ENCODE measurements at places on chromosomes 7 and 10.

DNA sequence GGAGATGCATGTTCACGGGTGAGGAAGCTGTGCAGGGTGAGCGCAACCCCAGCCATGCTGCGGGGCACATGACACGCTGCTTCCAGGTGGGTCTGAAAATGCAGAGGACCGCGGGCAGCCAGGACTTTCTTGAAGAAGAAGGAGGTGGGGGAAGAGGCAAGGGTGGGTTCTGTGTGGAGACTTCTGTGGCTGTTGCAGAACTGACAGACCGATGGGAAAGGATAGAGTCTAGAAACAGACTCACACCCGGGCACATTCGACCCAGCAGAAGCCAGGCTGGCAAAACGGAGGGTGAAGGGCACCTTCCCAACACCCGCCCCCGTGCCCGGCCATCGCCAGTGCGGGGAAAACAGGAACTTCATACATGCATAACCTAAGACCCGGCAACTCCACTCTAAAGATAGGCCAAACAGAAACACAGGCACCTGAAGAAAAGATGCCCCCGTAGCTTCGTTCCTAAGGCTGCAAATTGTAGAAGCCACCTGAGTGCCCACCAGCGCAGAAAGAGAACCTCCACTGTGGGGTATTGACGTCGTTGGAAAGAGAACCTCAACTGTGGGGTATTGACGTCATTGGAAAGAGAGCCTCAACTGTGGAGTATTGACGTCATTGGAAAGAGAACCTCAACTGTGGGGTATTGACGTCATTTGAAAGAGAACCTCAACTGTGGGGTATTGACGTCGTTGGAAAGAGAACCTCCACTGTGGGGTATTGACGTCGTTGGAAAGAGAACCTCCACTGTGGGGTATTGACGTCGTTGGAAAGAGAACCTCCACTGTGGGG, 4.8 kb upstream of the KNDC1 start:
- DNase-seq: no peak

GRCh38 chr7:21051865-21052264, 265.2 kb upstream of the SP8 start:
- no peak for DNase-seq

GRCh38 chr10:93392121-93392520, 90.0 kb downstream of the MYOF start:
- DNase-seq: no peak

GRCh38 chr10:132925071-132925561, 17.3 kb downstream of the CFAP46 start:
- no peak for DNase-seq

- no peak for DNase-seq
Measured at GRCh38 chr10:11086177-11086840, 68.6 kb downstream of the CELF2 start.

DNA sequence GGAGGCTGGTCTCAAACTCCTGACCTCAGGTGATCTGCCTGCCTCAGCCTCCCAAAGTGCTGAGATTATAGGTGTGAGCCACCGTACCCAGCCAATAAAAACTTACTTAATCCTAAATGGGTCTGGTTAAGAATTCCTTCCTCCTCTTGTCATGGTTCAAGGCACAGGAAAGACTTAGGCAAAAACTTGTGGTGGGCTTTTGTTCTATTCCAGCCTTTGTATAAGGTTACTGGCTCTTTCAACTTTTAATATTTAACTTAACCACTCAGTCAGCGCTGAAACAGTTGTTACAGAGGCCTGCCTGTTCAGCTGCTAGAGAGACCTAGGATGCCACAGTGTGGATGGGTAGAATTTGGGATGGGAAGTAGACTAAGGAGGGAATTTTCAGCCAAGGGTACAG, 28.1 kb upstream of the GARS1 start:
- DNase-seq: no peak

GRCh38 chr10:86699541-86699940, 31.2 kb downstream of the LDB3 start:
- DNase-seq: no peak

DNA sequence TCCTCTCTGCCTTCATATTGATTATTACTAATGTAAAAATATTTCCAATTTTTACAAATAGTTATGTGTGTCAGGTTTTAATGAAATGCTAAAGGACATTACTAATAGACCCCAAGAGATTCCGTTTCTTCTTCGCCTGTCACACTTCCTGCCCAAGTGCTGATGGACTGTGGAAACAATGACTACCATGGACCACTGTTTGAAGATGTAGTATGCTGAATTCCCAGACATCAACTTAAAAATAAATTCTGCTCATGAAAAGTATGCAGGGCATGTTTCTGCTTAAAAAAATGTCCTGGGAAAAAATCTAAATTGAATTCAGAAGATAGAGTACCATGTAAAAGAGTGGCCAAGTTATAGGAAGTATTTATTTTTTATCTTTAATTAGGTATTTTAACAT, 52.1 kb downstream of the ST7 start:
- DNase-seq: no peak

GRCh38 chr7:98879198-98879978, 1.1 kb downstream of the TRRAP start:
- DNase-seq: no peak

GRCh38 chr10:60186315-60187071, 203.2 kb downstream of the ANK3 start:
- DNase-seq: peak; percentile 69

- DNase-seq: no peak
Measured at GRCh38 chr10:101965075-101965765, 90.8 kb downstream of the ARMH3 start.

- no peak for DNase-seq
Measured at GRCh38 chr7:4787947-4788626, 12.7 kb downstream of the AP5Z1 start.

DNA sequence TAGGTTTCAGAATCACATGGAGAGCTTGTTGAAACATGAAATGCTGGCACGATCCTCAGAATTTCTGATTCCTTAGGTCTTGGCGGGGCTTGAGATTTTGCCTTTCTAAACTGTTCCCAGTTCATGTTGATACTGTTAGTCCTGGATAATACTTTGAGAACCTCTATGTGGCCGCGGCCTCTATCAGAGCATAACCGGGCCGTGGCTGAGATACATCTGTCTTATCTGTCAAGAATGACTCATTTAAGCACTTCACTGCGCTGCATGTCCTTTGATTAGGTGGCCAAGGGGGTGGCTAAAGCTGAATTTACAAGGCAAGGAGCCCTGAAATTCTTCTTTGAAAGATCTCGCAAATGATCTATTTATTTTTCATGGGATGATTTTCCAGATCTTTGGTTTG, 66.9 kb downstream of the GALNT17 start:
- DNase-seq: no peak

GRCh38 chr10:71708301-71708703, 11.3 kb downstream of the C10orf105 start:
- peak; percentile 79 for DNase-seq

GRCh38 chr7:80876894-80877414, 41.9 kb downstream of the SEMA3C start:
- no peak for DNase-seq

- no peak for DNase-seq
Measured at GRCh38 chr10:22319547-22319979, 1.3 kb upstream of the BMI1 start.

- no peak for DNase-seq
Measured at GRCh38 chr10:85786401-85786899, 580.1 kb downstream of the GRID1 start.

GRCh38 chr10:80290474-80291220, 1.2 kb upstream of the MAT1A start:
- no peak for DNase-seq

- DNase-seq: no peak
Measured at GRCh38 chr10:1214071-1214675, 158.0 kb downstream of the WDR37 start.

DNA sequence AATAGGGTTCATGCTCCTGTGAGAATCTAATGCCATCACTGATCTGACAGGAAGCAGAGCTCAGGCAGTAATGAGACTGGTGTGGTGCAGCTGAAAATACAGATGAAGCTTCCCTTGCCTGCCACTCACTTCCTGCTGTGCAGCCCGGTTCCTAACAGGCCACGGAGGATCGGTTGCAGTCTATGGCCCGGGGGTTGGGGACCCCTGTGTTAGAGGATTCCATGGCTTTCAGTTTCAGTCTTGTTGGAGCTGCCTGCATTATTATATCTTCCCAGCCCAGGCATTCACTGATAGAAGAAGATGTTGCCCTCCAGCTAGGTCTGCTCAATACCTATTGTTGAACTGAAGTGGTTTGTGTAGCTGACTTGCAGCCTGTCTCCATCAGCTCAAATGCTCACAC, 1298.8 kb downstream of the TYW1 start:
- DNase-seq: no peak

DNA sequence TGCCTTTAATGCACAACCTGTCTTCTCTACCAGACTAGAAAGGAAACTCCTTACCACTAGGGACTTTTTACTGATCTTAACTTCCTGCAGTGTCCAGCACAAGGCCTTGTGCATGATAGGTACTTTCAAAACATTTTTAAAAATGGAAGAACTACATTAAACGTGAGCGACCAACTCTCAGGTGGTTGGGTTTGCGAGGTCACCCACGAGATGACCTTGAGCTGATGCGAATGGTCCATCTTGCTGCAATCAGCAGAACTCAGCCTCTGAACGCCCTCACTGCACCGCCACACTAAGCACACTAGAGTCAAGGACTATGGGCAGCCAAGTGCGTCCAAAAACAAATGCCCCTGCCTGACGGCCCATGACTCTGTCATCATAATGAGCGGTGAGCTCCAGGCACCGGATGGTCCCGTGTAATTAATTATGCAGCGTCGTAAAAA, 34.9 kb upstream of the PTF1A start:
- no peak for DNase-seq

DNA sequence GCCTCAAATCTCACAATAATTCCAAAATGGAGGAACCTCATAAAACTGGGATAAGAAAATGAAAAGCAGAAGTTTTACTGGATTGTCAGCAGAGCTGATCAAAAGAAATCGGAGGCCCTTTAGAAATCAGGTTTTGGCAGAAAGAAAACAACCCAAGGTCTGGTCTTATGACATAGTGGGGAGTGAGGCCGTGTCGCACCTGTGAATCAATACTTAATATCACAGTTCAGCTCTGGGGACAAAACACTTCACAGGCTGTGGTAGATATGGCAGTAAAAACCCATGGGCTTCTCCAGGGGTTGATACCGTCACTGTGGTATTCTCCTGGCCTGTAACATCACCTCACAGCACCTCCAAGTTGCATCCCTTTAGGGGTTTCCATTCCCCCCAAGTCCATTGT, 6.5 kb upstream of the MALSU1 start:
- DNase-seq: no peak

- no peak for DNase-seq
Measured at GRCh38 chr10:11208908-11209829, 191.5 kb downstream of the CELF2 start.

DNA sequence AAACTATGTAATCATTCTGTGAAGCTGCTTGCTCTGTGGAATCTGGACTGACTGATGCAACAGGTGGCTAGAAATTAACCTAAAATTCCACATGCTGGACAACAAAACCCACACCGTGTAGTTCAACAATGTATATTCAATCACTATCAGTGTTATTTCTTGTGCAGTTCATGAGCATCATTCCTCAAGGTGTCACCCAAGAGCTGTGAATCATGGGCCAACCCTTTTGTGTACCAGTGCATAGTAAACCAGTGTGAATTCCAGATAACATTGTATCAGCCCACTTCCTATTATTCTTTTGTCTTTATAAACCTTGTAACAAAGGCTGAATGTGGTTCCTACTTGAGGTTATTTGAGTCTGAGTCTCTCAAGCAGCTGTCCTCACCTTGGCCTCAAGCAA, 905.2 kb upstream of the ZNF722 start:
- DNase-seq: no peak

DNA sequence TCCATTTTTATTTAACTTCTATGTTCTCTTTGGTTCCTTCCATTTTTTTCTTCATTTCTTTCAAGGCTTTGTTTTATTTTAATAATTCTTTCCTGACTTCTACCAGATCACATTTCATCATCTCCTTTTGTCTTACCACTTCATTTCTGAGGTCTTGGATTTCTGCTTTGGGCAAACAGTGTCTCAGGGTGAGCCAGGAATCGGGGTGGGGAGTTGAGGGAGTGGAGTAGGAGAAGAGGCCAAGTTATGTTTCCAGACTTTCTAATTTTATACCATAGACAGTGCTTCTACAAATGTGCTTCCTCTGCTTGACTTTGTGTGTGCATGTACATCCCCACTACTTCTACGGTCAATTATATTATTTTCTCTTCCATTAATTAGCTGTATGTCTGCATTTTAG, 112.1 kb downstream of the PRKG1 start:
- DNase-seq: no peak

GRCh38 chr7:128115821-128116723, 84.8 kb upstream of the LRRC4 start:
- no peak for DNase-seq

GRCh38 chr7:44175730-44176129, 13.5 kb downstream of the GCK start:
- no peak for DNase-seq

- DNase-seq: no peak
Measured at GRCh38 chr7:93856323-93856722, 34.2 kb downstream of the TFPI2 start.

GRCh38 chr7:88185650-88186049, 34.2 kb downstream of the SRI start:
- no peak for DNase-seq

DNA sequence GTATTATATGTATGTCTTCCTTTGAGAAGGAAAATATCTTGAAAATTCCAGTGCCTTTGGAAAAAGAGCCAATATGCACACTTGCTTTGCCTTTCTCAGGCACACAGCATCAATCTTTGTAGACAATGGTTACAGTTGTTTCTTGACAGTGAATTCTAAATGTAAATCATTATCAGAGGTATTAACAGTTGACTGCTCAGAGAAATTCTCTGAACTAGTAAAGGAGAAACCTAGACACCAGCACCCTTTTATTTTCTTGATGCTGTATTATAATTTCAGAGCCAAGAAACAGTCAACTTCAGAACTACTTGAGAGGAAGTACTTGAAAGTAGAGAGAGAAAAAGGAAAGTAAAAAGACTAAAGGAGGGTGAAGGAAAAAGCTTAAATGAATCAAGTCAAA, 185.8 kb upstream of the SMIM30 start:
- no peak for DNase-seq

DNA sequence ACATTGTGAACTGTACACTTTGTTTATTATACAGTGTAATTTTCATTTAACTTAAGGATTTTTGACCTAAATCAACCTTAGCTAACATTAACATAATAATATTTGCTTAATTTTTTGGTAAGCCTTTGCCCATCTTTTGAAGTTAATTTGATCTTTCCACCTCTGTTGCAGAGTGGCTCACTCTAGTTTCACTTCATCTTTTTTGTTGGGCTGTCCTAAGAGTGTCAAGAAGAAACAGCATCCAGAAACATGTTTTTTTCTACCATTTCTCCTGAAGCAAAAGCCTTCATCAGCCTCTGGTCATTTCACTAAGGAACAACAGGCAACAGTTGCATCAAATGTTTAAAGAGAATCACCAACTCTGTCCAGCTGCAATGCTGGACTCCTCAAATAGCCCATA, 824.7 kb downstream of the REEP3 start:
- DNase-seq: no peak

GRCh38 chr10:88062385-88062784, 199.0 kb downstream of the PTEN start:
- DNase-seq: no peak

- no peak for DNase-seq
Measured at GRCh38 chr7:99498546-99498944, 1.5 kb downstream of the ZNF394 start.

- no peak for DNase-seq
Measured at GRCh38 chr7:45980181-45980905, 59.3 kb upstream of the IGFBP3 start.
